ENCODE measurements at places on chromosomes 5 and 9.

GRCh38 chr5:71874521-71874920 lies 155.4 kb downstream of the CARTPT start:
- no peak for DNase-seq

DNA sequence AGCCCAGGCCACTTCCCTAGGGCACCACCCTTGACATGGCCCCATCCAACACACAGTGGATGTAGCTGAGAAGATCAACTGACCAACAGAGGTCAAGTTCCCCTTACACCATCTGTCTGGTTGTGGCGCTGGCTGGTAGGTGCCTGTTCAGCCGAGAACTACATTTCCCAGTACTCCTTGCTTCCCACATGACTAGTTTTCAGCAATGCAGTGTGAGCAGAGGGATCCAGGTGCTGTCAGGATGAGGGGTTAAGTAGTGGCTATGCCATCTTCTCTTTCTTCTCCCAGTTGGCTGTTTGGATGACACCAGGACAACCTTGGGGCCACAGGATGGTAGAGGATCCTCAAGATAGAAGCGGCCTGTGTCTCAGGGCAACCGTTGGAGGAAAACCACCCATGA lies 48.6 kb upstream of the SH3PXD2B start:
- DNase-seq, result no peak

GRCh38 chr5:154583671-154584177 lies 105.7 kb upstream of the HAND1 start:
- no peak for DNase-seq

- no peak for DNase-seq
Observed at GRCh38 chr5:136000932-136001331, 27.9 kb upstream of the TGFBI start.

- DNase-seq, result peak; percentile 36
Observed at GRCh38 chr5:34913072-34913471, 2.2 kb downstream of the RAD1 start.

GRCh38 chr5:109723606-109724005 lies 33.9 kb downstream of the MAN2A1 start:
- DNase-seq, result no peak

DNA sequence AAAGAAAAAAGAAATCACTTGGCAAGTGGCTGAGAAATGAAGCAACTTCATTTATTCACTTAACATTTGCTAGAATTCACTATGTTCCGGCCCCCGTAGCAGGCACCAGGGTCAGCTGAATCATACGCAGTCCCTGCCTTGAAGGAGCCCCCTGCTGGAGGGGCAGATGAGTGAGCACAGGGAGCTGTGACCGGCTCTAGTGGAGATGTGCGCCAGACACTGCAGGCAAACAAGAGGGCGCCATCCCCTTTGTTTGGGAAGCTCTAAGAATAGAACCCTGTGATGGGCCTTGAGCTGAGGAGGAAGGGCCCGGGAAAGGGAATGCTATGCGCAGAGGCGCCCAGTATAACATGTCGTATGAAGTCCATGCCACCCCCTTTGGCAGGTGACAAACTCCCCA lies 20.2 kb upstream of the RPL26L1 start:
- DNase-seq, result no peak

- DNase-seq, result peak; percentile 49
Observed at GRCh38 chr5:180340856-180341255, 12.3 kb downstream of the GFPT2 start.

DNA sequence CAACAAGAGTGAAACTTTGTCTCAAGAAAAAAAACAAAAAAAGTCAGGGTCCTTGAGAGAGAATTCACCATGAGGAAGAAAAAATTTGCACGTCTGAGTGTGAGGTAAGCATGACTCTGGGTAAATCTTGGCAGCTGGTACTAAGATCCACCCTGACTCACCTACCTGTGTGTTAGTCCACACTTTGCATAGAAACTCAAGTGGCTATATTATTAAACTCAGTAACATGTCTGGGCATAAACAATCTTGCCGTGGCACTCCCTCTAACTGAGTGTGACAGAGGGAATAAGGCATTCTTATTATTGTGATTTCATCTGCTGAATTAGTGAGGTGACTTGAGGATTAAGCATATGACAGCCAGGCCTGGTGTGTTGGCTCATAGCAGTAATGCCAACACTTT lies 259.4 kb upstream of the VLDLR start:
- DNase-seq, result no peak

GRCh38 chr5:68565427-68565826 lies 349.9 kb downstream of the PIK3R1 start:
- DNase-seq, result no peak
